Neural crest cell (in vitro differentiated cells): ENCODE measurements at places on chromosomes 5 and 9. TPM values are rescaled to one million over a fixed set of nuclear protein-coding genes. Genes with fewer than 3 reads are reported as not detected.

TMEM215 gene
- 0.57 and 0.72 TPM in 2 replicates for total RNA-seq

TMC1 gene
- 0.33 and 0.36 TPM in 2 replicates for total RNA-seq

PHYHD1 gene
- 3.9 and 5.0 TPM in 2 replicates for total RNA-seq

CCDC180 gene
- 6.6 and 10.1 TPM in 2 replicates for total RNA-seq

SLC38A9 gene
- total RNA-seq, result 23.9 and 25.3 TPM in 2 replicates

PDZD2 gene
- total RNA-seq, result 0.65 and 1.3 TPM in 2 replicates

PCDHGA4 gene
- 0.56 and 0.93 TPM in 2 replicates for total RNA-seq
